ENCODE measurements at places on chromosomes 12 and 14.

GRCh38 chr14:95981965-95982364 lies 57.2 kb upstream of the C14orf132 start:
- DNase-seq: no peak

DNA sequence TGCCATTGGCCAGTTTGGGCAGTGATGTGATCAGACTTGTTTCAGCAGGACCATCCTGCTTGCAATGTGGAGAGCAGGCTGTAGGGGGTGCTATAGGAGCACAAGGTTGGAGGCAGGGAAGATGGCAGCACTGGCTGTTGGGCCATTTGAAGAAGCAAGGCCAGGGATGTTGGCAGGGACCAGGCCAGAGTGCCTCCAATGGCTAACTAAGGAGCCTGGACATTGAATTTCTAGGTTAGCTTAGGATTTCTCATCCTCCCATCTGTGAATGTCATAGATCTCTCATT lies 23.5 kb downstream of the FGF23 start:
- peak; percentile 33 for DNase-seq

- DNase-seq: no peak
Measured at GRCh38 chr14:97709552-97709951, 912.4 kb downstream of the VRK1 start.

DNA sequence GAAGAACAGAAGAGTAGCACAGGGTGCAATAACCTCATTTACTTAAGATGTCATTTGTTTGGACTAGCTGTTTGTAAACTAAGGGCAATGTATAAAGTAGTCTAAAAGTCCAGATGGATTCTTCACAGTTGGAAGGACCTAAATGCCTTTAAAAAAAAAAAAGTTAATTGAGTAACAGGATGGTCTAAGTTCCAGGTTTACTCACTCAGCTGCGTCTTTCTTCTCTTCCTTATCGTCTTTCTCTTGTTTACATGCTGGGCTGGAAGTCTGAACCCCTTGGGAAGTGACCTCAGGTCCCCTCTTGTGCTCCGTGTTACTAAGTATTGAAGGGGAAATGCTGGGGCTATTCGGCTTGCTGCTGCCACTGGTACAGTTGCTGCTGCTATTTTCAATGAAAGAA lies 82.5 kb downstream of the SH2B3 start:
- no peak for DNase-seq

DNA sequence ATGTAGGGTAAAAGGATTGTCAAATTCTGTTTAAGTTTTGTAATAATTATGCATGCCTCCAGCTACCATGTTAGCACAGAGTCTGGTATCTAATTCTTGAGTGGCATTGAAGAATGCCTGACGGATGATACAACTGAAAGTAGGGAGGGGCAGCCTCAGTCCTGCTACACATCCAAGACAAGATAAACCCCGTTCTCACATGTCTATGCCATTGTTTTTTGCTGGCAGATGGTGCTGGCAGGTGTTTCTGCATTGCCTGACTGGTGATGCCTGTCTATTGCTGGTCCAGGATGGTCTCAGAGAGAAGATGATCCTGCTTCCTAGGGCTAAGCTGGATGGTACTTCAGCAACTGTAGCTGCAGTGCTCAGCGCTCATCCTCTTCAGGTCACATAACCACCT lies 245.8 kb upstream of the NAV3 start:
- no peak for DNase-seq

GRCh38 chr14:29810682-29811081 lies 117.0 kb downstream of the PRKD1 start:
- DNase-seq: peak; percentile 89

DNA sequence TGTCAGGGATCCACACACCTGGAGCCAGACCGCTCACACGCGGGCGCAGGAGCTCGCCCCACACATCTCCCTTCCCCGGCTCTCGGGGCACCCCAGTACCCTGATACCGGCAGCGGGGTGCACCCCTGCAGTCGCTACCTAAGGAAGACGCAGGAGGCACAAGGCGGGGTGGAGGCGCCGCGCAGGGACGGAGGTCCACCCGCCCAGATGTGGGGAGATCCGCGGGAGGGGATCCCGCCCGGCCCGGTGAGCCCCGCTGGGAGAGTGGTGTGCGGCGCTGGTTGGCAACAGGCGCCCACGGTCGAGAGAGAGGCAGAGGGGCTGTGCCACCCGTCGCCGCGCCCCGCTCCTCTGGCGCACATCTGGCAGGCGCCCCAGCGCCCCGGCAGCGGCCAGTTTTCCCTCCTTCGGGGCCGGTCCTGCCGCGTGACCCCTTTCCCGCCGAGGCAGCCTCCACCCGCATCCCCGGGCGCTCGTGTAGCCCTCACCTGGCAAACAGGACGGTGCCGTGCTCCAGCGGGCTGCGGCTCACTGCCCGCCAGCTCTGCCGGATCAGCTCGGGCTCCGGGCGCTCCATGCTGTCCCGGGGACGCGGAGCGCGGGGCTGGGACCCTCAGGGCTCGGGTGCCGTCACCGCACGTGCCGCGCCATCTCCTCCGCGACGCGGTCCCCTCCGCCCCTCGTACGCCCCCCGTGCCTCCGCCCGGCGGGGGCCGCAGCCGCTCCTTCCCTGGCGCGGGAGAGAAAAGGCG lies 469 bp downstream of the NGB start:
- no peak for DNase-seq

DNA sequence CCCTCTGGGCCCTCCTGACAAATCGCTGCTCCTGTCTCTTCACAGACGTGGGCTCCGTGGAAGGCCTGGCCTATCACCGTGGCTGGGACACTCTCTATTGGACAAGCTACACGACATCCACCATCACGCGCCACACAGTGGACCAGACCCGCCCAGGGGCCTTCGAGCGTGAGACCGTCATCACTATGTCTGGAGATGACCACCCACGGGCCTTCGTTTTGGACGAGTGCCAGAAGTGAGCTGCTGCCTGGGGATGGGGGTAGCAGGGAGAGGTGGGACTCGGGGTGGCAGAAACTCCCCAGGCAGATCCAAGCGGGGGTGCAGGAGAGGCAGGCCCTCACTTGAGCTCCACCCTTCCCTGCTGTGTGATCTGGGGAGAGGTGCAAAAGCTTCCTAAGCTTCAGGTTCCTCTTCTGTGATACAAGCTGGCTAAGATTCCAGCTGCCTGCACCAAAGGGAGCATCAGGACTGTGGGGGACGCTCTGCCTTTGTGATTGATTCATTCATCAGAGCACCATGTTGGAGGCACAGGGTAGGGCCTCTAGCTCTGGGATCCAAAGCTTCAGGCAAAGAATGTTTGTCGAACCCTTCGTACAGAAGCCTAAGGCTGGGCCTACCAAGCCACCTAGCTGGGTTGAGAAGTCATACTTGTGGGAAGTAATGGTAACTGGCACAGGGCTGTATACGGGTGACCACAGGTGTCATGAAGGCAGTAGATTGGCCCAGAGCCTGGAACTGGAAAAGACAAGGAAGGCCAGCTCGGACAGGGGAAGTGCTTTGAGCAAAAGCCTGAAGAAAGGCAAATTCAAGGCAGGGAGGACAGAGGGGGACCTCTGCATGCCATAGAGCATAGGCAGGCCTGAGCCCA lies 29.1 kb upstream of the NXPH4 start:
- DNase-seq: no peak

DNA sequence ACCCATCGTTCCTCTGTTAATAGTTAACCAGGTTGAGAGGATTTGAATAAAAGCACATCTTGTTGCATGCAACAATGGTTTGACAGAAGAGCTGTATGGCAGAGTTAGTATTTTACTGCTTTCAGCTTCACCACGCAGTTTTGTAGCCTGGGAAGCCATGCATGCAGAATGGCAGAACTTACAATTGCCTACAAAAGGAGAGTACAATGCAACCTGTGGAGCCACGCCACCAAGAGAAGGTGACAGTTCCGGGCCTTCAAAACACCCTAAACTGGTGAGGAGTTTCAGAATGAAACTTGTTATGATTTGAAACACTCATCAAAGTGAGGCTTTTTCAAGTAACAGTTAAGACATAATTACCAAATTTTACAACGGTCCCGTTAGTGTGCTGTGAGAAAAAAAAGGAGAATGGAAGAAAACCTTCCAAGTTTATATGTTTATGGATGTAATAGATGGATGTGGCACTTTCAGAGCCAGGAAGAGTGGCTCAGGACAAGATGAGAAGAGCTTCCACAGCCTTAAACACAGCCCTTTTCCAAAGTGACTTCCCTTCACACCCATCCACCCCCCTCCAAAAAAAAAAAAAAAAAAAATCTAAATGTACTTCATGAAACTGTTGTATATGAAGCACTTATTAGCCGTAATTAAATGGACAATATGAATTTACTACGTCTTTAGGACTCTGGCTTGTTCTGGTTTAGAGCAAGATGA lies 158.7 kb downstream of the EGLN3 start:
- no peak for DNase-seq

DNA sequence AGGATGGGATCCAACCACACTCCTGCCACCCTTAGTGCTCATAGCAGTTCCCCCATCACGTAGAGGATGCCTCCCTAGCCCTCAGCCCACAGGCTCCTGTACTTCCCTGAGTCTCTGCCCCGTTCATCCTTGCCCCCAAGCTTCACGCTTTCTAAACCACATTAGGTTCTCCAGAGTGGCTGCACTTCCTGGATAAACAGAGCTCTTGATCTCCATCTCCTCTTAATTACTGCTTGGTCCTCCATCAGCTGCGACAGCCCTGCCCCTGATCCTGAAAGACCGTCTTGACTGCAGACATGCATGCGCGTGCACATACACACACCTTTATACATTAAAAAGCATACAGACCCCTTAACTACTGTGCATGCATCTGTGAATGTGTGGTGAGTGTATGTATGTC lies 530.0 kb downstream of the BCL11B start:
- no peak for DNase-seq

DNA sequence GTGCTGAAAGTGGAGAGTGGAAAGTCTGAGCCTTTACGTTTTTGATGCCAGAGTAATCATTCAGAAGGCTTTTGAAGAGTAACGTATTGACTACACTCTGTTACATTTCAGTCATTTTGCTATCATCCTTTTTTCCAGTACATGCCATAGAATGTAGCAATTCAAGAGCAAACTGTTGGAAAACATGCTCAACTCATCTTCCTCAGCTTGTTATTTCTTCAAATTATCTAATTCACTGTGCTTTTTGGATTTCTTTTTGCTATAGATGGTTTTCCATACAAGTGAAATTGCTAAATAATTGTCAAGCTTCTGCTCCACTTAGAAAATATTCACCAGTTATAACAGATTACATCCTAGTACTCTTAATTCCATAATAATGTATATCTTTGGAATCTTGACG lies 129.9 kb upstream of the CLEC14A start:
- DNase-seq: no peak

- DNase-seq: no peak
Measured at GRCh38 chr14:68981539-68981976, 2.5 kb upstream of the ACTN1 start.

GRCh38 chr14:88821888-88822287 lies 2.6 kb upstream of the TTC8 start:
- no peak for DNase-seq

DNA sequence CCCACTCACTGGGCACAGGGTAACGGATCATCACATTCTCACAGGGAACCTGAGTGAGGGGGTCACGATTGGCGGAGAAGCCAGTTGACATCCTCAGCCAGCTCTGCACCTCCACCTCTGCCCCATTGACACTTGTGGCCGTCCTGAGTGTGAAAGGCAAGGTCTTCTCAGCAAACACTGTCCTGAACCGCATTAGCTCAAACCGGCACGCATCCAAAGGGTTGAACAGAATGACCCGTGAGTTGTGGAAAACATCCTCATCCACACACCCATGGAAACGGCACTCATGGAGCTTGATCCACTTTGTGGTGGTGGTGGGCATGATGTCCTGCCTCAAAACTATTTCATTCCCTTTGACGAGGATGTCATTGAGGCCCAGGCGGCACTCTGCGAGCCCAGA lies 56.3 kb upstream of the GTF2A1 start:
- DNase-seq: no peak

DNA sequence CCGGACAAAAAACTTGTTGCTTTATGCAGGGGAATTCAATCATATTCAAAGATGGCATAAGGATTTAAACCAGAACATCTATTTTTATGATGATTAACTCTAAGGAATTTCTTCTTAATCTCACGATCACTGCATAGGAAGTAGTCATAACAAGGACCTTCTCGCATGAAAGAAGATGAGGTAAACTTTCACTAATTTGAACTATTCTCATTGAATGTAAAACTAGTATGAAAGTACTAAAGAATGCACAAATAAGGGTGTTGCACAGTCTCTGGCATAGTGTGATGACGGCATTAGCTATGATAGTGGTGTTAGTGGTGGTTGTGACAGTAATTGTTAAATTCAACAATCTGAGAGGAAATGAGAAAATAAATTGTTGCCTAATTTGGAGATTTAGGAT lies 280.0 kb downstream of the SLC6A15 start:
- no peak for DNase-seq

GRCh38 chr12:5328669-5329517 lies 103.0 kb upstream of the NTF3 start:
- no peak for DNase-seq

GRCh38 chr12:43115441-43116160 lies 436.4 kb downstream of the ADAMTS20 start:
- DNase-seq: no peak

DNA sequence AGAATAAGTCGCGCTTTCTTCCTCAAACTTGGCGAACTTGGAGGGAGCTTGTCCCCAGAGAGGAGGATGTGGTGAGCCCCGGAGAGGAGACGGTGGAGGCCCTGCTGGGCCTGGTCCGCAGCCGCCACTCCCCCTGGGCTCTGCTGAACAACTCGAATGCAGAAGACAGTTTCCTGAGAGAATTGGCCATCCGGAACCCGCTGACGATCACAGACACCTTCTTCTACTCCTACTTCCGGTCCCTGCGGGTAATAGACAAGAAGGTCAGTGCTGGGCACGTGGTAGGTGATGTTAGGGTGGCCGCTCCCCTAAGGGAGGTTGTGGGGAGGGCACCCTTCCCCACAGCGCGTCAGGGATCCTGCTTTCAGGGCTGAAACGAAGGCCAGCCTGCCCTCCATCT lies 1.6 kb downstream of the LRRC43 start:
- no peak for DNase-seq

DNA sequence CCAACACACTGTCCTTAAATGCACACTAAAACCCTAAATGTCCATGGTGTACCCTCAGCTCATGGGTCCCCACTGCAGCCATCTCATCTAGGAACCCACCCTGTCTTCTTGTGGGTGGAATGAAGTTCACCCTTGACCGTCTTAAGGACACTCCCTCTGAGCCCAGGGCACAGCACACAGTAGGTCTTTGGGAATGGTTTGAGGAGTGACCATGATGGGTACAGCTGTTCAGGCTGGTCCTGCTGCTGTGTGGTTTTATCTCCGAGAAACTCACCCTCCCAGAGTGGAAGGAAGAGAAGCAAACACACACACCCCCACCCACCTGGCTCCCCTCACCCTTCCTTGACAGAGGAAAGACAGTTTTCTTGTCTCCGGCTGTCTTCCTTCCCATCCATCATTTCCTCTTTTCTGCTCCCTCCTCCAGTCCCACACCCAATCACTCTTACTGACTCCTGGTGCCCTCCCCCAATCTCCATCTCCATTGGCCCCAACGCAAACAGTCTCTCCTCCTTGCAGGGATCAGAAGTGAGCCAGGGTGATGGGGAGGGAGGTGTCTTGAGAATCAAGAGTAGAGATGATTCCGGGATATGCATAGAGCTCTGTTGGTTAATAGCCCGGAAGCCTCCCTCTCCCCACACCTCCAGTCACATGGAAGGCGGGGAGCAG lies 105.9 kb upstream of the LHX5 start:
- DNase-seq: no peak
